Activated CD4-positive, alpha-beta T cell treated with anti-CD3 and anti-CD28 coated beads, Interleukin-2, Interleukin-6, amounts not matched to agents 100 ng/mL and 50 ng/mL, durations not matched to agents 16 hours and 8 hours (primary cell): ENCODE measurements at places on chromosomes 3 and 15.
A peak's percentile ranks its signal among the peaks of the same experiment; 100 is the strongest.

DNA sequence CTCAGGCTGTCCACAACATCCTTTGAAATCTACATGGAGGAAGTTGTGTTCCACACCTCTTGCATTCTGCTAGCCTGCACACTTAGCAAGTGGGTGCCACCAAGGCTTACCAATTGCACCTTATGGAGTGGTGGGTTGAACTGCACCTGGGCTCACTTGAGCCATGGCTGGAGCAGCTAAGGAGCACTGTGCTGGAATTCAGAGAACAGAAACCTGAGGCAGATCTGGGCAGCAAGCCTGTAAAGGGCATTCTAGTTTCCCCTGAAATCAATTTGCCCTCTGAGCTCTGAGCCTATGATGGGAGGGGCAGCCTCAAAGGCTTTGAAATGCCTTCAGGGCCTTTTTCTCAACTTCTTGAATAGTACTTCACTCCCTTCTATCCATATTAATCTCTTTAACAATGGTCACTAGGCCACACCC is 18.0 kb downstream of the BTLA start:
- no peak for DNase-seq

DNA sequence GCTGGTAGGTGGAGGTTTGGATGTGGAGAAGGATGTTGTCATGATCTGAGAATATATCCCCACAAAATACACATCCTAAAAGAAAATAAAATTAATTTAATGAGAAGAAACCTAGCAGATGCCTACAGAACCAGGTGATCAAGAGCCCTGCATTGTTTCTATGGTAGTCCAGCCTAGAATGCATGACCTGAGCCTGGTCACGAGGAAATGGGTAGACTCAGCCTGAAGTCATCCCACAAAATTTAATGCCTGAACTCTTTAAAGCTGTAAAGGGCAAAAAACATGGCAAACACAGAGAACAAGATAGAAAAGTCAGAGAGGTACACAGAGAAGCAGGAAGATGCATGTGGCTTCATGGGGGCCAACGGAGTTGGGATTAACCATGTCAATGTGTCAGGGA is 36.0 kb downstream of the LDHAL6B start:
- DNase-seq = no peak

DNA sequence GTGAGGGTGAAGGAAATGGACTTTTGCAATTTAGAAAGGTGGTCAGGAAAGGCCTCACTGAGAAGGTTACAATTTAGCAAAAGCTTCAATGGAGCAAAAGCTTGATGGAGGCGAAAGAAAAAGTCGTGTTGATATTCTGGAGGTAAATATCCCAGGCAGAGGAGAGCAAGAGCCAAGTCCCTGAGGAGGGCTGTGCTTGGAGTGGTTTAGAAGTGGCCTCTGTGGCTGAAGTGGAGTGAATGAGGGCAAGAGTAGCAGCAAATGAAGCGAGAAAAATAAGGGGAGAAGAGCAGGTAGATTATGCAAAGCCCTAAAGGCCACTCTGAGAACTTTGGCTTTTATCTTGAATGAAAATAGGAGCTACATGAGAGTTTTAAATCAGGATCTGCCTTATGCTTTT is 54.1 kb downstream of the GUCA1C start:
- no peak for DNase-seq

- DNase-seq = no peak
Observed at GRCh38 chr3:147589016-147589415, 179.9 kb downstream of the ZIC1 start.

GRCh38 chr3:135982404-135982761 is 16.9 kb downstream of the PPP2R3A start:
- no peak for DNase-seq

GRCh38 chr3:181189556-181189955 is 200.0 kb upstream of the DNAJC19 start:
- no peak for DNase-seq

DNA sequence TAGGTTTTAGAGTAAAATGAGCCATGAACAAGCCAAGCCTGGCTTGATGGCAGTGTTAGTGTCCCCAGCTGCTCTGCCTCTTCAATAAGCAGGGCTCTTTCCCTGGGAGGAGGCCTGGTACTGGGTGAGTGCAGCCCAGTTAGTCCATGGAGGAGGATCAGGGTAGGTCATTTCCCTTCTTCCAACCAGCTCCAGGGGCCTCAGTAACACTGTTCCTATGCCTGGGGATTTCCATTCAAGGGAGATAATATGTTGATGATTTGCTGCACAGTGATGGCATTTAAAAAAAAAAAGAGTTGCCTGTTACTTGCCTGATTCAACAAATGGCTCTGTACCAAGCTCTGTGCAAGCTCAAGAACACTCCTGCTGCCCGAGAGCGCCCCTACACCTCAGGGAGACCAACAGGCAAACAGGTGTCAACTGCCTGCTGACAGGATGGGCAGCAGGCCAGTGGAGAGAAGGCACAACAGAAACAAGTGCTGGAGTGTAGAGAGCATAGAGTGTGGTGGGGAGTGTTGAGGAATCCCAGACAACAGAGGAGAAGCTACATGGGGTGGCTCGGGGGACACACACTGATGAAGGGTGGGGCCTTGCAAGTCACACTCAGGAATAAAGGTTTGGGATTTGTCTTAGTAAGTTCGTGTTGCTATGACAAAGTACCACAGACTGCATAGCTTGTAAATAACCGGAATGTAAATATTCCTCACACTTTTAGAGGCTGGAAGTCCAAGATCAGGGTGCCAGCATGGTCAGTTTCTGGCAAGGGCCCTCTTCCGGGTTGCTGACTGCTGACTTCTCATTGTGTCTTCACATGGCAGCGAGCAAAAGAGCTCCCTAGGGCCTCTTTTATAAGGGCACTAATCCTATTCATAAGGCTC is 78.6 kb upstream of the PXYLP1 start:
- no peak for DNase-seq

DNA sequence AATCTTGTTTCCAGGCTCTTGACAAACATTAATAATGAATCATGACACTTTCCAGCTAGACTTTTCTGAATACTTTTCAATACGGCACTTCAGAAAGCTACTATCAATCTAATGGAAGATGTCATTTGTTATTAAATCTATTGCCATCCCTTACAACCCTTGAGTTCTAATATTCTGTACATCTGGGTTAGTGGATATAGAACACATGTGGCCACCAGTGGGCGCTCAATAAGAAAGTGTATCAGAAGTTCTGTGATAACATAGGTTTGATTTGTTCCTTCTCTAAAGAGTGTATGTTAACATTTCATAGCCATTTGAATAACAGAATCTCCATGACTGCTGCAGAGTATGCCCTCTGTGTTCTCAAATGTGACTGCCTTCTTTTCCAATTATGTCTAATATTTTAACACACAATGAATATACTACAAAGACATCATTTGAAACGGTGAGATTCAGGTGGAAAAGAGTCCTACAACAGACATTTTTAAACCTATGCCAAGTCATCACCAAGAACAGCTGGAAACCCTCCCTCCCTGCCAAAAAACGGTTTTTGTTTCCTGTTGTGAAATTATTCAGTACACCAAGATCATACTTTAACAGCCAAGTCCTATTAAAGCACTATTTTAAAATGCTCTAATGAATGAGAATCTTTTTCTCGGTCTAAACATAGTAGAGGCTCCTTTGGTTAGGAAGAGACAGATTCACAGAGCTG is 22.2 kb downstream of the ALDH1A2 start:
- DNase-seq = peak; percentile 37

GRCh38 chr3:190306513-190307163 is 15.6 kb downstream of the CLDN1 start:
- no peak for DNase-seq

DNA sequence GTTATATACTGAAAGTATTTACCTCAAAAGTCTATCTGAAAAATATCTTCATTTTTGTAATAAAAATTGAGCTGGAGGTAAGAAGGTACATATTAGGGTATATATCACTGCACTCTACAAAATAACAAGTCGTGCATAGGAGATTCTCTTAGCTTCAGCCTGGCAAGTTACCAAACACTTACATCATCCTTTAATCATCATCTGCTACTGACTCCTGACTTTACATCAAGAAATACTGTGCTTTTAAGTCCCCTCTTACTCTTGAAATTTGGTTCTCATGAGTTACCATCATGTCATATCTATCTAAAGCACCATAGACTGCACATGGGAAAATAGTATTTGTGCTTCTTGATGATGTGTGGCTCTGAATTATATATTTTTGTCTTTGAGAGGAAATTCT is 50.8 kb downstream of the LYSMD4 start:
- DNase-seq = peak; percentile 13

- no peak for DNase-seq
Observed at GRCh38 chr3:124657138-124657537, 73.1 kb upstream of the UMPS start.

GRCh38 chr3:177211503-177212277 is 14.4 kb upstream of the TBL1XR1 start:
- no peak for DNase-seq

GRCh38 chr3:124200407-124200806 is 208.5 kb upstream of the ROPN1 start:
- no peak for DNase-seq

DNA sequence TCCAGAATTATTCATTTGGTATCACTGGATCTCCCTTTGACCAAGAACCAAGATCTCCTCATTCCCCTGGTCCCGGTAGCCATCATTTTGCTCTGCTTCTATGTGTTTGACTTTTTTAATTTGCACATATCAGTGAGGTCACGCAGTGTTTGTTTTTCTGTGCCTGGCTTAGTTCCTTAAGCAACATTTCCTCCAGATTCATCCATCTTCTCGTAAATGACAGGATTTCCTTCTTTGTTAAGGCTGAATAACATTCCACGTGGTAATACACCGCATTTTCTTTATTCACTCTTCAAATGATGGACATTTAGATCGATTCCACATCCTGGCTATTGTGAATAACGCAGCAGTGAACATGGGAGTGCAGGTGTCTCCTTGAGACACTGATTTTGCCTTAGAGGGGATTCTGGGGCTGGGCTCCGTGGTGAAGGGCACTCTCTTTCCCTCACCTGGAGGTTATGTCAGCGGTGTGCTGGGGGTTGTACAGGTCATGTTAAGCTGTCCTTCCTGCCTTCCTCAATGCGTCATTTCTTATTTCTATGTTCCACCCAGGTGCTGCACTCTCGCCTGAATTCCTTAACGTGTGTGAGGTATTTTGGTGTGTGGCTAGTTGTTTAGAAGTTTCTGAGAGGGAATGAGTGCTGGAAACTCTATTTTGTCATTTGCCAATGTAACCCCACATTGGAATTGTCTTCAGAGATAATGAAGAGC is 212.2 kb downstream of the LPP start:
- DNase-seq = no peak

- DNase-seq = no peak
Observed at GRCh38 chr3:20669184-20669583, 483.2 kb upstream of the SGO1 start.

- DNase-seq = no peak
Observed at GRCh38 chr3:66353530-66353929, 132.7 kb downstream of the SLC25A26 start.

DNA sequence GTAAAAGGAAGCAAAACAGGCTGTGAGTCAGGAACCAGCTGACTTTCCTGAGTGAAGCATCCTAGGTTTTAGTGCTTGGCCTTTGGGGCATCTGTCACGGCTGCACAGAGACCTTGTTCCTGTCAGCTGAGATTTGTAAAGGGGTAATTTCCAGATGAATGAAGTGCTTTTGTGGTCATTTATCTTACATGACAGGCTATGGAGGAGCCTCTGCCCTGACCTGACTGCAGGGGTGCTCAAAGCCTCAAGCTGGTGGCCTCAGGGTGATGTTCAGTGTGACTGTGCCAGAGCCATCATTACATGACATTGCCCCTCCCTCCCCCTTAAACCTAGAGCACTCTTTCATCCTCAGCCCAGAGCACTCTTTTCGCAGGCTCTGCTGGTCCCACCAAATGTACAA is 132.5 kb downstream of the ARNT2 start:
- no peak for DNase-seq

DNA sequence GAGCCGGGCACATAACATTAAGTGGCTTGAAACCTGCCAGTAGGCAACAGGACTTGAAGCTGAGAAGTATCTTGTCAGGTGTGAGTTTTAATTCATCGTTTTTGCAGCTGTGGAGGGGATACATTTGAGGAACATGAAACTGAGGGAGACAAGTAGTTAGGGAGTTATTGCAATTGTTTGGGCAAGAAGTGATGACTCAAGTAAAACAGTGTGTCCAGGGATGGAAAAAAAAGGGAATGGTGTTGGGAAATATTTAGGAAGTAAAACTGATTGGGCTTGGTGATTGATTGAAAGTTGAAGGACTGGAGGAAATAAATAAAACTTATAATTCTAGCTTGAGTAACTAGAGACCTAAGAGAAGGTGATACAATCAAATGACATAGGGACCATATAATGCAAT is 85.5 kb downstream of the NCEH1 start:
- DNase-seq = no peak

DNA sequence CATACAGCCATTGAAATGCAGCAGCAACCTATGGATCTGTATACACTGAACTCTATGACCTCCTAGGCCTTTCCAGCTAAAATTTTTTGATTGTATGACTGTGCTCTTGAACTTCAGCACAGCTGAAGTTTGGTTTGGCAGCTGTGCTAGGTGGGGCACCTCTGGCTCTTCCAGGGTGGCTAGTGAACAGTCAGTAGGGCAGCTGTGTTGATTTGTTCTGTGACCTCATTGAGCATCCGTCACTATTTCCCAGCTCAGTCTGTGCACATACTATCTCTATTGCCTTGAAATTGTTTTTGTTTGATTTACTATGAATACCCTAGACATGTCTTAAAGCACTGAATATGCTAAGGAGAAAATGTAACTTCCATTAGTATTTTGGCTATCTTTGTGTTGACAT is 363.2 kb upstream of the NAALADL2 start:
- DNase-seq = no peak

GRCh38 chr3:195015021-195015420 is 255.9 kb downstream of the XXYLT1 start:
- DNase-seq = no peak

DNA sequence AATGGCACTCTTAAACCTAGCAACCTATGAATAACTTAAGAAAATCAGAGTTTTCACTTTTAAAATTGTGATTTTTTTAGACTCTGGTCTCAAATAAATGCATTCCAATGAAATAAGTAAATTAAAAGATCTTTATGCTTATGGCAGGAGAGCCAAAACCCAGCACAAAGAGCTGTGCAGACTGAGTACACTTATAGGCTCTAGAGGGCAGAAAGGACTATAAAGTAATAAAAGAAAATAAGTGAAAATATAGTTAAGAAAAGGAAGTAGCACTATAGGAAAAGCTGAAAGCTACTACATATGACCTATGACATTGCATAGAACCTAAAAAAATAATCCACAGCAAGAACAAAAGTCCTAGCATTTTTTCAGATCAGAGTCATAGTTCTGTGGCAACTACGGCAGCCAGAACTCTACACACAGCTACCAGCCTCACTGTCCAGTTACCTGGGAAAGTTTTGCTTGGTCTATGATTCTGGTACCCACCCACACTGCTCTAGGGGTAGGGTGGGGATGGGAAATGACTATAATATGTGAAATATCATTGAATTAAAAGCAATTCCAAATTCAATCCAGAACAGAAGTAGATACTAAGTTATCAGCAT is 30.5 kb downstream of the CLASP2 start:
- no peak for DNase-seq

GRCh38 chr15:95557226-95558046 is 773.1 kb upstream of the NR2F2 start:
- DNase-seq = peak; percentile 8

- DNase-seq = no peak
Observed at GRCh38 chr3:113271189-113271588, 59.8 kb downstream of the BOC start.
